ENCODE measurements at places on chromosomes 13 and 19.
A peak's percentile ranks its signal among the peaks of the same experiment; 100 is the strongest.

DNA sequence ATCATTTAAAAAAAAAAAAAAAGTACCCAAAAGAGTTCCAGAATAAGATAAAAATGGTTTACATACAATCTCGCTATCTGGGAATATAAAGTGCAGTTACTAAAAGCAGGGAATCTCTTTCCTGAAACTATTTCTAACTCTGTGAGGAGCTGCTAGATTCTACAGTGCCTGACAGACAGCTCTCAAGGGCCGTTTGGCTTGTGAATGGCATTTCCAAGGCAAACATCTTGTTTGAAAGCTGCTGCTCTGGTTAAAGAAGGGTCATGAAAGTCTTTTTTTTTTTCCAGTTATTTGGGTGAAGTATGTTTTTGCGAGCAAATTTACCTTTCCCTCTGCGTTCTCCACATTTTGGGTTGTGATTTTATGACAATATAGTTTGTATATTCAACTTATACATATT, 29.0 kb upstream of the CEACAM21 start:
- peak overlapping the region; percentile 94 for H3K27ac ChIP-seq
- H3K4me1 ChIP-seq, result peaks cover 68% of the 10 kb centered on the region
- no peaks in the 10 kb centered on the region for H3K27me3 ChIP-seq
- H3K4me3 ChIP-seq, result peak overlapping the region; percentile 82

DNA sequence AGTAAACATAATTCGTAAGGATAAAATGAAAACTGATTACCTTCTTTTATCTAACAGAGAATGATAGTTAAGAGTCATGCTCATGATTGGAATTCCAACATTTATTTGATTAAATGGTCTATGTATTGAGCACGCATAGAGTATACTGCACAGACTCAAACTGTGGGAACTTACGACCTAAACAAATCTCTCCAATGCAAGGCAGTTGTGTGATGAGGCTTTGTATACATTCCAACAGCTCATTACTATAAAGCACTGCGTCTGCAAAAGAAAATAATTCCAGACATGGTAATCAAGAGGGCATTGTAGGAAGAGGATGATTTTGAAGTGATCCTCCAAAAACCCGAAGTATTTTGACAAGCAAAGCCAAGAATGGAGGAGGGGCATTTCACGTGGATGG, 169.5 kb downstream of the NUFIP1 start:
- no peak for DNase-seq
- no peak overlapping the region for H3K27ac ChIP-seq
- no peaks in the 10 kb centered on the region for H3K36me3 ChIP-seq
- H3K27me3 ChIP-seq, result peaks cover 7% of the 10 kb centered on the region
- H3K4me1 ChIP-seq, result peaks cover 3% of the 10 kb centered on the region
- H3K4me3 ChIP-seq, result no peak overlapping the region

GRCh38 chr13:109698779-109699178, 87.6 kb downstream of the IRS2 start:
- DNase-seq, result no peak
- H3K4me1 ChIP-seq, result no peaks in the 10 kb centered on the region
- H3K4me3 ChIP-seq, result no peak overlapping the region
- H3K27ac ChIP-seq, result no peak overlapping the region
- peaks cover 8% of the 10 kb centered on the region for H3K27me3 ChIP-seq

DNA sequence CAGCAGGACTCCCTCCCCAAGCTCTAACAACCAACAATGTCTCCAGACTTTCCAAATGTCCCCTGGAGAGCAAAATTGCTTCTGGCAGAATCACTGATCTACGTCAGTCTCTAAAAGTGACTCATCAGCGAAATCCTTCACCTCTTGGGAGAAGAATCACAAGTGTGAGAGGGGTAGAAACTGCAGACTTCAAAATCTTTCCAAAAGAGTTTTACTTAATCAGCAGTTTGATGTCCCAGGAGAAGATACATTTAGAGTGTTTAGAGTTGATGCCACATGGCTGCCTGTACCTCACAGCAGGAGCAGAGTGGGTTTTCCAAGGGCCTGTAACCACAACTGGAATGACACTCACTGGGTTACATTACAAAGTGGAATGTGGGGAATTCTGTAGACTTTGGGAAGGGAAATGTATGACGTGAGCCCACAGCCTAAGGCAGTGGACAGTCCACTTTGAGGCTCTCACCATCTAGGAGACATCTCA, 6.2 kb upstream of the CEACAM5 start:
- H3K4me3 ChIP-seq, result no peak overlapping the region
- DNase-seq, result no peak

- peaks cover under 1% of the 10 kb centered on the region for H3K36me3 ChIP-seq
- H3K27me3 ChIP-seq, result peaks cover 68% of the 10 kb centered on the region
- H3K27ac ChIP-seq, result no peak overlapping the region
- DNase-seq, result peak; percentile 68
- peak overlapping the region; percentile 54 for H3K4me3 ChIP-seq
- H3K4me1 ChIP-seq, result peaks cover 28% of the 10 kb centered on the region
Measured at GRCh38 chr19:45676851-45677263, 8.8 kb downstream of the GIPR start.

DNA sequence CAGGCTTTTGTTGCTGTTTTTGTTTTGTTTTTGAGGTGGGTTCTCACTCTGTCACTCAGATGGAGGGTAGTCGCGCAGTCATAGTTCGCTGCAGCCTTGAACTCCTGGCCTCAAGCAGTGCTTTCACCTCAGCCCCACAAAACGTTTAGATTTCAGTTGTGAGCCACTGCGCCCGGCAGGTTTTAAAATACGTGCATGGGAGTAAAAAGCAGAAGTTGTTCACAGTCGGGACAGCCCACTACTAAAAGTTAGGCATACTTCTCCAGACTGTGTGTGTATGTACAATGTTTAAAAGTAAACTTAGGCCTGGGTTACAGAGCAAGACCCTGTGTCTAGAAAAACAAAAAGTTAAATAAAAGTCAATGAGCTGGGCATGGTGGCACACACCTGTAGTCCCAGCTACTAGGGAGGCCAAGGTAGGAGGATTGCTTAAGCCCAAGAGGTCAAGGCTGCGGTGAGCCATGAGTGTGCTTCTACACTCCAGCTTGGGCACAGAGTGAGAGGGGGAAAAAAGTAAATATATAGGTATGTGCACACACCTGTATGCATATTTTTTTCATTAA, 6.1 kb downstream of the SAFB start:
- H3K4me3 ChIP-seq, result no peak overlapping the region
- DNase-seq, result no peak
- H3K36me3 ChIP-seq, result peaks cover 61% of the 10 kb centered on the region
- no peaks in the 10 kb centered on the region for H3K27me3 ChIP-seq
- peak overlapping the region; percentile 52 for H3K27ac ChIP-seq
- H3K4me1 ChIP-seq, result peaks cover 68% of the 10 kb centered on the region

DNA sequence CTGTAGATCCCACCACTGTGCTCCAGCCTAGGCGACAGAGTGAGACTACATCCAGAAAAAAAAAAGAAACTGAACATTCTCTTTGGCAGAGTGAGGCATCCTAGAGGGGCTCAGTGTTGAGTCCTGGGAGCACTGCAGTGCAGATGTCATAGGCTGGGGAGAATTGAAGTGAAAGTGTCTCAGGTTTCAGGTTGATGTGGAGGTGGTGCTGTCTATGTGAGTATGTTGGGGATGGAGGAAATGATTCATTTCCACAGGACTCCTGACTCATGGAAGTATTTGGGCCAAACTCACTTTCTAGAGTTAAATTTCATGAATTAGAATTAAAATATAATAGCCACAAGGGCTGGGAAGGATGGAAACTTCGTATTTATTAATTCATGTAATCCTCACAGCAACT, 134.4 kb upstream of the TSC22D1 start:
- H3K4me1 ChIP-seq, result no peaks in the 10 kb centered on the region
- no peak overlapping the region for H3K27ac ChIP-seq
- H3K27me3 ChIP-seq, result no peaks in the 10 kb centered on the region
- H3K4me3 ChIP-seq, result no peak overlapping the region

- no peaks in the 10 kb centered on the region for H3K4me1 ChIP-seq
- H3K27me3 ChIP-seq, result peaks cover 10% of the 10 kb centered on the region
- DNase-seq, result peak; percentile 4
- no peaks in the 10 kb centered on the region for H3K36me3 ChIP-seq
- H3K27ac ChIP-seq, result no peak overlapping the region
Measured at GRCh38 chr13:111920932-111921705, 145.8 kb upstream of the SOX1 start.

DNA sequence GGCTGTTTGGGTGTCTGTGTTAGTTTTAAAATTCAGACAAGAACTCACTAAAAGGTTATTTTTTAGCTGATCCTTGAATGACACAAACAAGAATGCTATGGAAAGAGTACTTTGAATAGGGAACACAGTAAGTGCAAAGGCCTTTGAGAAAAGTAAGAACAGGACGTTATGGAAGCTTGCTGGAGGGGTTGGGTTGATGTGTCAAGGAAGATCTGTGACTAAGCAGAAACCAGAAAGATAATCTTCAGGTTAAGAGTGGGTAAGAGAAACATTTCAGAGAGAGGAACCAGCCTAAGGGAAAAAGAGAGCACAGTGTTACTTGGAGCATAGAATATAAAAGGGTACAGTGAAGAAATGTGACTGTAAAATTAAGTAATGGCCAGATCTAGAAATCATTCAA, 41.2 kb upstream of the TRPC4 start:
- no peaks in the 10 kb centered on the region for H3K27me3 ChIP-seq
- DNase-seq, result no peak
- no peaks in the 10 kb centered on the region for H3K36me3 ChIP-seq
- no peak overlapping the region for H3K4me3 ChIP-seq
- no peaks in the 10 kb centered on the region for H3K4me1 ChIP-seq

GRCh38 chr19:262125-262524, 29.1 kb downstream of the PLPP2 start:
- no peak overlapping the region for H3K4me3 ChIP-seq
- no peaks in the 10 kb centered on the region for H3K36me3 ChIP-seq
- peaks cover 20% of the 10 kb centered on the region for H3K27me3 ChIP-seq
- peaks cover 7% of the 10 kb centered on the region for H3K4me1 ChIP-seq
- no peak for DNase-seq
- H3K27ac ChIP-seq, result no peak overlapping the region

DNA sequence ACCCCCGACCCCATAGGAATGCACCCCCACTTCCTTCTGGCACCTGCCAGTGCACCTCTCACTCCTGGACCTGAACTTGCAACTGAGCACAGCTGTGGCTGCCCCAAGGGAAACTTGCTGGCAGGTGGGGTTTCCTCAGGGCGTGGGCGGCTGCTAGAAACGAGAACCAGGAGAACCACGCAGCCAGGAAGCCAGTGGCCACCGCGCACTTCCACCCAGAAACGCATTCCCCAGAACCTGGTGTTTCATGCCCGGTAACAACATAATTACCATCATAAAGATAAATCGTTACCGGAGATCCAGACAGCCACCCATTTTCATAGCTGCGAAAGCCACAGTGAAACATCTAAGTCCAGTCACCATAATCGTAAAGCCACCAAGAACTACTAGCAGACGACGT, 75.2 kb upstream of the C13orf46 start:
- H3K4me3 ChIP-seq, result peak overlapping the region; percentile 43
- no peaks in the 10 kb centered on the region for H3K27me3 ChIP-seq
- H3K27ac ChIP-seq, result peak overlapping the region; percentile 79
- H3K36me3 ChIP-seq, result peaks cover 72% of the 10 kb centered on the region
- DNase-seq, result peak; percentile 54

- no peak overlapping the region for H3K27ac ChIP-seq
- peaks cover 2% of the 10 kb centered on the region for H3K36me3 ChIP-seq
- no peak for DNase-seq
- H3K4me3 ChIP-seq, result no peak overlapping the region
- peaks cover 5% of the 10 kb centered on the region for H3K27me3 ChIP-seq
- H3K4me1 ChIP-seq, result peaks cover 27% of the 10 kb centered on the region
Measured at GRCh38 chr19:41960973-41961372, 1.9 kb upstream of the RABAC1 start.

DNA sequence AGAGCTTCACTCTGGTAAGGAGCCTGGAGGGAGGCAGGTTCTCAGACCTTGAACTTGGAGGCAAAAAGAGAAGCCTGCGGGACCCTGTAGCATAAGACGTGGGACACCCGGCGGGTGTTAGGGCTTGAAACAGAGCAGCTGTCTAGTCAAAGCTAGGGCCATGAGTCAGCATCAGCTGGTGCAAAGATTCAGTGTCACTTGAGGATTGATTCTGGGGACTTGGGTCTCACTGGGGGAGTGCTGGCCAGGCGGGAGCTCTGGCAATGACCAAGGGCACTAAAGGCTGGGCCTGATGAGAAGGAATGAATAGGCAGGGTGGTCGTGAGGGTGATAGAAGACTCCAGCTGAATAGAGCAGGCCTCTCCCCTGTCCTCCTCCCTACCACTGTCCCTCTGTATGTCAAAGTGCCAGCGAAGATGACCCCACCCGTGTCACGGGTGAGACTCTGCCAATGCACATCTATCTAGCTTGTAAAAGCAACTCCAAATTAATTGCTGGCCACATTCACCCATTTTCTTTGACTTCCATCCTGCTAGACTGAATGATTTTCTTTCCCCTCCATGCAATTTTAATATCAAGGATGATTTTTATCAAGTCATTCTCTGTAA, 97.1 kb downstream of the MBNL2 start:
- H3K27ac ChIP-seq, result no peak overlapping the region
- DNase-seq, result no peak
- no peaks in the 10 kb centered on the region for H3K36me3 ChIP-seq
- no peak overlapping the region for H3K4me3 ChIP-seq
- no peaks in the 10 kb centered on the region for H3K4me1 ChIP-seq
- no peaks in the 10 kb centered on the region for H3K27me3 ChIP-seq

DNA sequence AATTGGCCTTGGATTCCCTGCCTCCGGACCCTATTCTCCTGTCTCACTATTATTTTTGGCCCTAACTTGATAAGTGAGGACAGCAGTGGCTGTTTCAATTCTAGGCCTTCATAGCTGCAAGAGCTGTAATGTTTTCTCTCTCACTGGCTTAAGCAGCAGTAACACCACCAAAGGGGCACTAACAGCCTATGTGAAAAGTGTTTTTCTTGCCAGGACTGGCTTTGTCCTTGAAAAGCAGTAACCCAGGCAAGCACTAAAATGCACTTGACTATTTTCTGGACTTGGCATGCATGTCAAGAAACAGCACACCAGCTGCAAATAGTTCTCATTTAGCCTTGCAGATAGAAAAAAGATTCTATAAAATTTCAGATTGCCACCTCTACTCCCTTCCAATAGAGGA, 9.3 kb upstream of the FBXL3 start:
- H3K4me1 ChIP-seq, result no peaks in the 10 kb centered on the region
- DNase-seq, result no peak
- no peaks in the 10 kb centered on the region for H3K36me3 ChIP-seq
- no peak overlapping the region for H3K4me3 ChIP-seq

- no peaks in the 10 kb centered on the region for H3K36me3 ChIP-seq
- no peak overlapping the region for H3K4me3 ChIP-seq
- no peak overlapping the region for H3K27ac ChIP-seq
- H3K4me1 ChIP-seq, result no peaks in the 10 kb centered on the region
Measured at GRCh38 chr13:73142071-73142470, 83.3 kb downstream of the KLF5 start.

DNA sequence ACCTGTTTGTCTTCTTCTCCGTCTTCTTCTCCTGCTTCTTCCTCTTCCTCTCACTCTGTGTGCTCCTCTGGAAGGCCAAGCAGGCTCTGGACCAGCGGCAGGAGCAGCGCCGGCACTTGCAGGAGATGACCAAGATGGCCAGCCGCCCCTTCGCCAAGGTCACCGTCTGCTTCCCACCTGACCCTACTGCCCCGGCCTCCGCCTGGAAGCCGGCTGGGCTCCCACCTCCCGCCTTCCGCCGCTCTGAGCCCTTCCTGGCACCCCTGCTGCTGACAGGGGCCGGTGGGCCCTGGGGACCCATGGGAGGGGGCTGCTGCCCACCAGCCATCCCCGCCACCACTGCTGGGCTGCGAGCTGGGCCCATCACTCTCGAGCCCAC, 13.9 kb downstream of the CNFN start:
- DNase-seq, result no peak
- no peaks in the 10 kb centered on the region for H3K4me1 ChIP-seq
- no peaks in the 10 kb centered on the region for H3K36me3 ChIP-seq

Data from activated naive CD4-positive, alpha-beta T cell treated with anti-CD3 and anti-CD28 coated beads, Interleukin-2, amount 10 ng/mL, durations not matched to agents 7 days and 5 days (primary cell).